GM23338 (cell line): ENCODE measurements at places on chromosomes 7 and 10.

- no peak for DNase-seq
Measured at GRCh38 chr10:83953589-83953988, 185.7 kb upstream of the GHITM start.

GRCh38 chr7:136687693-136688322 is 180.6 kb upstream of the CHRM2 start:
- peak; percentile 54 for DNase-seq

DNA sequence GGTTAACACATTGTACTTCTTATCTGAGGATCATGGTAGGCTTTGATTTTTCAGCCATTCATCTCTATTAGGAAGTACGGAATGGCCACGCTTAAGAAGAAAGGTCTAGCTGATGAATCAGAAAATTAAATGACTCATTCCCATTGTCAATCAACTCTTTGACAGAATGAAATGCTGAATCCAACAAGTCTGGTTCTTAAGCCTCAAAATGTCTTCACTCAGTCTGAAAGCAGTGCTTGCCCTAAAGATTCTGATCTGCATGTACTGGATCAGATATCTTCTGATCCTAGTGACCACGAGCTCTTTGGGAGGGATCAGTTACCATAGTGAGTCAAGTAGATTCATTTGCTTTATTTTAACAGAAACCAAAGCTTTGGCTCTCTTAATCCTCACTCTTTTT is 5.7 kb upstream of the CELF2 start:
- no peak for DNase-seq

DNA sequence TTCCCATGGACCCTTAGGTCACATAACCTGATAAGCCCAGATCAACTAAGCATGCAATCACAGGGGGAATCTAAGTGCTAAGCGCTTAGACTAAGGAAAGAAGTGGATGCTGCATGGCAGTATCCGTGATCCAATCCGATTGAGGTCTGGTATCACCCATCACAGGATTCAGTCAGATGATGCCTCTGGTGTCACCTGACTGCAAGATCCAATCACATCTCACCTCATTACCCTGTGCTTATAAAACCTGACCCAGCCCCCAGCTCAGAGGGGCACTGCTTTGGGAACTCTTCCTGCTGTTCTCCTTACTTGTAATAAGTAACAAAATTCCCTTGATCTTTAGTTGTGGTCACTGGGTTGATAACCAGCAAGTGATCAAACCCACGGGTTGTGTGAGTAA is 84.7 kb upstream of the TMEM168 start:
- DNase-seq: no peak

DNA sequence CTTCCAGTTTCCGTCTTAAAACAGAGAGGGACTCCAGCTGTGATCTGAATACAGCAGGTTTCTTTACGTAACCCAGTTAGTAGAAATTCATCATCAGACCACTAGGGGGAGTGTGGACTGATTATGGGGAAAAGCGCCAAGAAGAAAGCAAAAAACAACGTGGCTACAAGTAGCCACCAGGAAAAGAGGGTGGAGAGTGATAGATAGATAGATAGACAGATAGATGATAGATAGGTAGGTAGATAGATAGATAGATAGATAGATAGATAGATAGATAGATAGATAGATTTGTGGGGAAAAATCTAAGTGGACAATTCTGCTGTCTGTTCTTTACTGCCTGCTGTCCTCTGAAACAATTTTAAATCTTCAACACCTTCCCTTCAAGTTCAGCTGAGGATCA is 12.7 kb upstream of the AKR1B10 start:
- peak; percentile 93 for DNase-seq

DNA sequence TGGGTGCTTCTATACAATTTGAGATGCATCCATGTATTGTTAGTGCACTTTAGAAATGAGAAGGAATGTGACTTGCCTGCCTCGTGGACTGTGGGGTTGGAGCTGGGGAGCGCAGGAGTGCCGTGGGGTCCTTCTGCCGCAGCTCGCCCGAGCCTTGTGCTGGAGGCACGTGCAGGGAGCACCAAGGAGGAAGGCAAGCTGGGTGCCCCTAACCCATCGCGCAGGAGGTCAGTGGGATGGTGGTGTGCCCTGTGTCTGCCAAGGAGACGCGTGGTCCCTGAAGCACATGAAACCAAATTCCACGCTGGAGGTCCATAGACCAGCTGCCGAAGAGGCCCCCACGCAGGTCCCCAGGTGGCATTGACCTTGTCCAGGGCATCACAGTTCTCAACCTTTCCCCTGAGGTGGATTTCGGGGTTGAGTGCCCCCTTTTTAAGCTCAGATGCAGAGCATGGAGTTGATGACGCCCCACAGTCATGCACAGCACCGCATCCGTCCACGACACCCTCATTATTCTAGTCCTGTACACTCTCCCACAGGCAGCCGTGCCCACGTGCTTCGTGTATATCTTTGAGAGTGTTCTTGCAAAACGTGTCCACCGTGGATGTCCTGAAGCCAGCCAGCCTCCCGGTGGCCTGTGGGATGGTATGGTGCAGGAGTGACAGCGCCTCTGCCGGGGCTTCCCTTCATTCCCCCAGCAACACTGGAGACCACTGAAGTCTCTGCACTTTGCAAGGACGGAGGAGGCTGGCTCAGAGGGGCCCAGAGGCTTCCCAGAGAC is 35.5 kb downstream of the FKBP6 start:
- no peak for DNase-seq

- no peak for DNase-seq
Measured at GRCh38 chr7:142887282-142888015, 1.9 kb upstream of the TRPV6 start.

- no peak for DNase-seq
Measured at GRCh38 chr7:89780291-89780690, 374.0 kb upstream of the STEAP1 start.

DNA sequence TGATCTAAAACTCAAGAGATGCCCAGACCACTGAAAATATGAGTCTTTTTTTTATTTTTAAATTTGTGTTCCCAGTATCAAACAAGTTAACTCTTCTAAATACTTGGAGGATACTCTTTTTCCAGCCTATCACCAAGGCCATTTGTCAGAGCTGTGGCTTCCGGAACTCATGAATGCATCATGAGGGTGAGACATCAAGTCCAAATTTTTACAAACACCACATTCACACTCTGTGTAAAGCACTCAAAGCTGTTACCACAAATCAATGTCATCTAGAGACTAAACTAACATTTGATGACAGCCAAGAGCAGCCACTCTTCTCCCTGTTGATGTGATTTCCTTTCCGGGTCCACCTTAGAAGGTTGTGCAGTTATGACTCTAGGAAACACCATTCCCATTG is 43.8 kb upstream of the ARID5B start:
- no peak for DNase-seq

- DNase-seq: no peak
Measured at GRCh38 chr7:14235056-14235455, 245.6 kb upstream of the ETV1 start.

DNA sequence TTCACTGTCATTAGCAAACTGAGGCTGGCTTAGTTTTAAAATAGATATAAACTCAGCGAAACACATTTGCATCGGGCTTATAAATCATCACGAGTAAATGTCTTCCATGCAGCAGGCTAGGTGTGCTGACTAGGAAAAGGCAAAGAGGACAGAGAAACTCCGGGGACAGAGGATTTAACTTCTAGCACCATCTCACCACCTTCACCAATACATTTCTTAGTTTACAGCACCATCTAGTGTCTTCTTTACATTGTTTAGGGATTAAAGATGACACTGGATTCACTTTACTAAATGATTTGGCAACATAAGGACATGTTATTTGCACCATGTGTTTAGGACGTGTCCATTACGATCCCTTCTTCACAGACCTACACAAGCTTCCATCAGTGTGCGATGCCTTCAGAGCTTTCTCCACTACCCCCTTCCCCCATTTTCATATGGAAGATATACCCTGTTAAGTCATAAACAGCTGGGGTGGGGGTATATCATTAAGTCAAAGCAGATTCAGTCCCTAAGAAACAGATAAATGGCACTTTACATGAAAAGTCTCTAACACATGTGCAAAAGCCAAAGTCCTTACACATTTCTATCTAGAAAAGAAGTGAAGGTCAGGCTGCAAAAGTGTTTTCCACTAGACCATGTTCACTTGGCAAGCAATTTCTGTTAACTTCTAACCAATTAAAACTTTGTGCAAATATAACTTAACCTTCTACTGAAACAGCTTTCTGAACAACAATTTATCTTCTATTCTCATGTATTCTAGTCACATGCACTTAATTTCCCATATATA is 103.3 kb downstream of the GRB10 start:
- DNase-seq: peak; percentile 53

GRCh38 chr7:33876596-33877274 is 28.6 kb upstream of the BMPER start:
- DNase-seq: no peak

DNA sequence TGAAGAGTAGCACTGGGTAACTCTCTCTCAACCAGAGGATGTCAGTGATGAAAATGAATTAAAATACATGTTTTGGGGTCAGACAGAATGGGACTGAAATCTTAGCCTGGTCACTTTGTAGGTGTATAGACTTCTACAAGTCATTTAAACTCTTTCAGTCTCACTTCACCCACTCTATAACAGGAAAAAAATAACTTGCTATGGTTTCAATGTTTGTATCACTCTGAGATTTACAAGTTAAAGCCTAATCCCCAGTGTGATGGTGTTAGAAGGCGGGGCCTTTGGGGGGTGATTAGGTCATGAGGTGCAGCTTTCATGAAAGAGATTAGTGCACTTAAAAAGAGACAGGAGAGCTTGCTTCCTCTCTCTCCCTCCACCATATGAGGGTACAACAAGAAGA is 134.8 kb downstream of the INHBA start:
- DNase-seq: no peak

GRCh38 chr10:42926843-42927242 is 144.2 kb downstream of the BMS1 start:
- peak; percentile 87 for DNase-seq

- DNase-seq: peak; percentile 54
Measured at GRCh38 chr7:137839903-137840779, 6.6 kb downstream of the DGKI start.
